ENCODE measurements at places on chromosomes 12 and 14.
A peak's percentile ranks its signal among the peaks of the same experiment; 100 is the strongest.

DNA sequence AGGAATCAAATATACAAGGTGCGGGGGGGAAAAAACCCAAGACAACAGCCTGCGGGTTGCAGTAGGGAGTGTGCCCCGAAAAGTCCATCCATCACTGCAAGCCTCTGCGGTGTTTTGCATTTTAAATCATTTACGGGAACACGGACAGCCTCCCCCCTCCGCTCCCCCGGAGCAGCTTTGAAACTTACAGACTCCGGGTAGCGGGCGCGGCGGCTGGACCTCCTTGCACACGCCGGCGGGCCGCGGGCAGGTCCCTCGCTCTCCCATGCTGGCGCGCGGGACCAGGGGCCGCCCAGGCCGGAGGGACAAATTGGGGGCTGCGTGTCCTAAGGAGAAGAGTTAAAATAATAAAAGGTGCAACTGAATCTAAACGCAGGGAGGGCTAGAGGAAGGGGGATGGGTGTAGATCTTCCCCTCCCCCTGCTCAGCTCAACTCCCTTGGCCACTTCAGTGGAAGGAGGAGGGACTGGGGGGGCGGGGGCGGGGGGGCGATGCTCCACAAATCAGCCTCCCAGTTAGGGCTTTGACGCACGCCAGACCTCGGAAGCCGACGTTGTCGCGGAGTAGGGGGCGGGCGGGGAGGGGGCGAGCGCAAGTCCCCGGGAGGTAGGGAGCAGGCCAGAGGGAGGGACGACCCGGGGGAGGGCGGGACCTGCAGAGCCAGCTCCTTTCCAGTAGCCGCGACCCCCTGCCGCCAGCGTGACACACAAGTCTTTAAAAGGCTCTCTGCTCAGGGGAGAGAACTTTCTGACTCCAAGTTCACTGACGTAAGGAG is at the start of gene KCNJ8:
TSS of gene KCNJ8 (minus strand) at position 349 of the 775 bp plus-strand sequence. CDS start 1,090 bp downstream, outside the sequence.
- DNase-seq = no peak

DNA sequence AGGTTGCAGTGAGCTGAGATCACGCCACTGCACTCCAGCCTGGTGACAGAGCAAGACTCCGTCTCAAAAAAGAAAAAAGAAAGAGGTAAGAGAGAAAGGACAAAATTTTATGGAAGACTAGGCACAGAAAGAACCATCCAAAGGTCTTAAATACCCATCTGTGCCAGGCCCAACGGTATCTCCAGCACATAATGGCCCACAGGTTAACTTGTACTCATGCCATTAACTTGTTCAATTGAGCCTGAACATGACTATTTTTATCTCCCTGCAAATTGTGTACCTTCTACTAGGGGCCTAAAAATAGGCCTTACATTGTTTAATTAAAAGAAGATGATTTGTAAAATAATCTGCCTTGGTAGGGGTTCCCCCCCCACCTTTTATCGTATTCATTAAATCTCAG is 80.2 kb downstream of the RIC8B start:
- no peak for DNase-seq

DNA sequence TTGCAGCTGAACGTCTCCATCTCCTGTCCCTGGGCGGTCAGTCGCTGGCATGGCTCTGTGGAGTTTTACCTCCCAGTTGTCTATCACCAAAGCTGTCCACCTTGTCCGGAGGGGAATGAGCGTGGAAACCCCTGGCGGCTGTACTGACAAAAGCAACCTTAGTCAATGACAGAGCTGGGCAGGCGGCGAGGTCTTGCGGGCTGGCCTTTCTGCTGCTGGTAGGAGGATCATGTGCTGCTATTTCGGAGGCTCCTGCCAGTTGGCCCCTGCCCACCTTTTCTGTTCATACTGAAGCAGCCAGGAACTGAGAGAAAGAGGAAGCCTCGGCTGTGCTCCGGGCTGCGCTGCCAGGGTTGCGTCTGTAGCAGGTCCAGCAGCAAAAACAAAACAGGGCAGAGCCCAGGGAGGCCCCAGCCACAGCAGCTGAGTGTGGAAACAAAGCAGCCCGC is 57.7 kb downstream of the HMGA2 start:
- DNase-seq = peak; percentile 38

DNA sequence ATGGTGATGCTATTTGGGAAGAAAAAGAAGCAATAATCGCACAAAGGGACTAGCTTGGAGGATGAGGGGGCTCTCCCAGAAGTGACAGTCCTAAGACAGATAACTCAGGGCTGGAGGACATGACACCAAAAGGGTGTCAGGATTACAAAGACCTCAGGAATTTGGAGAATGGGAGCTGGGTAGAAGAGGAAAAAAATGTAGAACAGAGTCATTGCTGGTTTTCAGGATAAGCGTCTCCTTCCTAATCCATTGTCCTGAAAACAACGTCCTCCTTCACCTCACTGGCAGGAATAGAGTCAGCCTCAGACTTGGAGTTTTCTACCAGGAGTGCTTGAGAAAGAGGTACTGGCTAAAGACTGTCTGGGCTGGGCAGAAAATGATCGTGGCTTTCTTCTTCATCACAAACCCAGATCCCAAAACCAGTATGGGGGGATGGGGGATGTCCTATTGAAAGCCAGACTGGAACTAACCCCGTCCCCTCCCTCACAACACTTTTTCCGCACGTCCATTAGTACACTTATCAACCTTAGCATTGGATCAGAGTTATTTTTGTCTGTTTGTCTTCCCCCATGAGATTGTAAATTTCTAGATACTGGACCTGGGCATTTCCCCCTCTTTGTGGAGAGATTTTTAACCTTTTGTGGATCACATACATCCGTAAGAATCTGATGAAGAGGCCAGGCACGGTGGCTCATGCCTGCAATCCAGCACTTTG is 14.3 kb downstream of the B4GALNT3 start:
- peak; percentile 13 for DNase-seq

Measured in M059J (cell line).